SHP77 (cell line): ENCODE measurements at places on chromosomes 16 and 17.

- DNase-seq, result no peak
Observed at GRCh38 chr16:63789603-63790002, 1332.3 kb downstream of the CDH11 start.

- DNase-seq, result no peak
Observed at GRCh38 chr17:56023851-56024250, 129.4 kb upstream of the ANKFN1 start.

DNA sequence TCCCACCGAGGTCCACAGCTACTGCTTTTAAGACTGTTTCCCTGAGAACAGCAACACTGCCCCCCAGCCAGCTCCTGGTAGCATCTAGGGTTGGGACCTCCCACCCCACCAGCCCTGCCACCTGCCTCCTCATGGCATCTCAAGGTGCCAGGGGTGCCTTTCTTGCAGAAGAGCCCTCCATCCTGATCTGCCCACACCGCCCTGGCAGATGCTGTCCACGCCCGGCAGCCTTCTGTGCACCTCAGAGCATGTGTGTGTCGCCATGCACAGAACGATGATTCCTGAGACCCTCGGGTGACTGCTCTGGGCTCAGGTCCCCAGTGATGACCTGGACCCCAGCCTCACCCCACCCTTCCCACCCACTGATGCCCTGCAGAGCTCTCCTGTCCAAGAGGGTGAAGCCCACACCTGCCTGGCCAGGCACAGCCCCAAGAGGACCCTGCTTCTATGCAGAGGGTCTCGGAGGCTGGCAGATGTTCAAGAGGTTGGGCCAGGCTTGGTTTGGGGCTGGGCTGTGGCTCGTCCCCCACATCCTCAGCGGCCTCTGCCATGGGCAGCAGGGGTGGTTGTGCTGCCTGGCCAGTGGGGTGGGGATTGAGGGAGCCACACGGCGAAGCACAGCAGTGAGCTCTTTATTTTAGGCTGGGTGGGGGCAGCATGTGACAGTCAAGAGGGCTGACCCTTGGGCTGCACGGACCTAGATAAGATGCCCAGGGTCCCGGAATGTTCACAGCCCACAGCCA is 5.2 kb upstream of the SPATA2L start:
- no peak for DNase-seq

DNA sequence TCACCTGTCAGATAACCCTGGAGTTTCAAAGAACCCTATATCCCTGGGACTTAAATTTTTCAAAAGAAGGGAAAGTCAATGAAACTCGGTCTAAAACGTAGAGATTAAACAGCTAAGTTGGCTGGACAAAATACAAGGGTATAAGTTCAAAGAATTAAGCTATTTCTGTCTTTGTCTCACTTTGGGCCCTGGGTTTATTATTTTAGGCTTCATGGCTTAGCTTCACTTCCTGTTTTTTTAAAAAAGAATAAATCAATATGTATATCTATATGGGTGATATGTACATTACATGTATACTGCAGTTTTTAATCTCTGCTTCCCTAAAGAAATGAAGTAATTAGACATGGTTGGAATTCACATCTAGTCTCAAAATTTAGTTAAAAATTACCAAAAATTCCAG is 132.3 kb downstream of the TRIM37 start:
- DNase-seq, result no peak

DNA sequence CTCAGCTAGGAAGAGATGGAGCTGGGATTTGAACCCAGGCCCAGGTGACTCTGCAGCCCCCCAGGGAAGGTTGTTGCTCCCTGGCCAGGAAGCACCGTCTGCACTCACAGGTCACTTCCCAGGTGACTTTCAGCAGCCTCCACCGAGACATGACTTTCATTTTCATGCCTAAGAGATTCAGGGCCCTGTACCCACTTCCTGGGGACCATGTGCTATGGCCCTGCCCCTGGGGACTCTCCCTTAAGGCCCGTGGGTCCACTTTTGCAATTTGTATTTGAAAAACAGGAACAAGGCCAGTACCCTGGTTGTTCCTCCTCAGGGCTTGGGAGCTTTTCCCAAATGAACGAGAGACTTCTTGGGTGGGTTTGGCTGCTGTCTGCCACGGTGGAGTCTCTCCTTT is 191.0 kb downstream of the IRF8 start:
- DNase-seq, result no peak

GRCh38 chr16:49093939-49094338 is 187.7 kb downstream of the CBLN1 start:
- DNase-seq, result no peak

GRCh38 chr17:37813751-37814150 is 68.9 kb upstream of the HNF1B start:
- DNase-seq, result no peak

DNA sequence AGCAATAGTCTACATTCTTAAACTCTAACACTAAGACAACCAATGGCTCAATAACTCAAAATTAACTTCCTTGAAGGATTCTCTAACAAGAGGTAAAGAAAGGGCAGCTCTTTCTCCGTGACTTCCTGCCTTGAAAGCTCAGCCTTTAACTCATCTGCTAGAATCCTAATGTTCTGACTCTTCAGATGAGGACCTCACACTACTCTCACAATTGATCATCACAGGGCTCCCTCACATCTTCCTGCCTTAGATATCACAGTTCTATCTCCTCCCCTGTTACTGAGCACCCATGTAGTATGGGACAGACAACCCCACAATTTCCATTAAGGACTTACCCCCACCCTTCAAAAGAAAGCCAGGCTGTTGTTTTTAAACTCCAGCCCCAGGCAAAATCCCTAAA is 33.5 kb downstream of the SMURF2 start:
- no peak for DNase-seq

DNA sequence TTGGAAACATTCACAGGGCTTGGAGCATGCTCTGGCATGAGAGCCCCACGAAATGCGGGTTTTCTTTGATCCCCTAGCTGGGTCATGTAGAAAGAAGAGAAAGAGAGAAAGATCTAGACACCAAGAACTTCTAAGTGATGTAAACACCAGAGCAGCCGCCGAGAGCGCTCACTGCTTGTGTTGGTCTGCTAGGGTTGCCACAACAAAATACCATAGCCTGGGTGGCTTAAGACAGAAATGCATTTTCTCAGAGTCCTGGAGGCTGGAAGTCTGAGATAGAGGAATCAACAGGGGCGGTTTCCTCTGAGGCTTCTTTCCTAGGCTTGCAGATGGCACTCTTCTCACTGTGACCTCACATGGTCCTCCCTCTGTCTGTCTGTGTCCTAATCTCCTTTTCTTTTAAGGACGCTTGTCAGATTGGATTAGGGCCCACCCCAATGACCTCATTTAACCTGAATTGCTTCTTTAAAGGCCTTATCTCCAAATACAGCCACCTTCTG is 139.5 kb downstream of the CYLD start:
- no peak for DNase-seq
